ENCODE measurements at places on chromosomes 5 and 9.

DNA sequence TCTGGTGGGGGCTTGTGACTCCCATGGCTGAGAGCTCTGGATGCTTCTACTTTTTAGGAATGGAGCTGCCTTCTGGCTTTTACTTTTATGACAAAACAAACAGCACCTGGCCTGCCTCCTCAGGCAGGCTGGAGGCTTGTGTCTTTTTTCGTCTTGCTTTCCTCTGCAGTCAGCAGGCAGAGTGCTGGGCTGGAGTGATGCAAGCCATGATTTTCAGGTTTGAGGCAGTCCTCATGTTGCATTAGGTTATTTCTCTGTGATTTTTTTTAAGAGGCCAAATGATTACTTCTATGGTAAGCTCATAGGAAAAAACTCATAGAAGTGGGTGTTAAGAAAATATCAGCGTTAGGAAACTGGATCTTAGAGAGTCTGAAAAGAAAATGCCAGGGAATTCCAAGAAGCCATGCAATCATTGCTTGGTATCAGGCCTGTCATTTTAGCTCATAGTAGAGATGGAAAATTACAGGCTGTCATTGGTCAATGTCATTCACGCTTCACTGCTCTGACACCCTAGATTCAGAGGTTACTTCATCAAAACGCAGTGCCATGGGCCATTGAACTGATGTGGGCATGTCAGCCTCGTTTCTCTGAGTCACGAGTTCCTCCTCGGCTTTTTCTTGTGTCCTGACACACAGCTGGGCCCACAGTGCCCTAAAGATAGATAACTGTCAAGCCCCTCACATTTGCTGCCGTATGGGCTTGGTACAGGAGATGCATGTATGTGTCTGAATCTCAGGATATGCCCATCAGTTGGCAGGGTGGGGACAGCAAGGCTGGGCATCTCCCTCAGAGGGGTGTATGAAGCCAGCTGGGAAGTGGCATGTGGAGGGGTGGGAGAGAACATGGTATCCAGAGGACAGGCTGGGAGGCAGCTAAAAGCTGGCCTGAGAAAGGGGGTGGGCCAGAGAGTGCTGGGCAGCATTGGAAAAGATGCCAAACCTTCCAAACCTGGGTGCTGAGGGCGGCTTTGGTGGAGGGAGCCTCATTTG is 151.8 kb downstream of the HSPA4 start:
- no peak for DNase-seq

GRCh38 chr5:140295414-140295813 is 7.5 kb downstream of the PFDN1 start:
- DNase-seq = no peak

GRCh38 chr9:136157477-136158265 is 39.0 kb upstream of the TMEM250 start:
- no peak for DNase-seq

DNA sequence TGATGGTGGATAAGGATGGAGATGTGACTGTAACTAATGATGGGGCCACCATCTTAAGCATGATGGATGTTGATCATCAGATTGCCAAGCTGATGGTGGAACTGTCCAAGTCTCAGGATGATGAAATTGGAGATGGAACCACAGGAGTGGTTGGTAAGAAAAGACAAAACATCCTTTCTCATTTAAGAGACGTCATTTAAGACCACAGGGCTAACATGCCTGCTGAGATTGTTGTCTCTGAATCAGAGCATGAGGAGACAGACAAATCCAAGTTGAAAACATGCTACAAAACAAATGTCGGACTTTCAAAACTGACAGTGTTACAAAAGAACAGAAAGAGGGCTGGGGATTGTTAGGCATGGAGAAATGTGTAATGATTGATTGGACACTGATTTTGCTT is 4.6 kb downstream of the CCT5 start:
- DNase-seq = no peak

GRCh38 chr9:70502690-70503089 is 88.2 kb upstream of the KLF9 start:
- no peak for DNase-seq

DNA sequence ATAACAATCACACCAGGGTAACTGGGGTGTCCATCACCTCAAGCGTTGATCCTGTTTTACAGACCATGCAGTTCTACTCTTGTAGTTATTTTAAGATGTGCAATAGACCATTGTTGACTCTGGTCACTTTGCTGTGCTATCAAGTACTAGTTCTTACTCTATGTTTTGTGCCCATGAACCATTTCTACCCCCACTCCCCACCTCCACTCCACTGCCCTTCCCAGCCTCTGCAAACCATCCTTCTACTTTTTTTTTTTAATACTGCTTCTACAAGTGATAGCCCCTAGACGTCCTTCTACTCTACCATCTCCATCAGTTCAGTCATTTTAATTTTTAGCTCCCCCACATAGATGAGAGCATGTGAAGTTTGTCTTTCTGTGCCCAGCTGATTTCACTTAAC is 38.8 kb downstream of the EHMT1 start:
- no peak for DNase-seq

GRCh38 chr9:93930070-93930469 is 25.1 kb downstream of the BARX1 start:
- no peak for DNase-seq

DNA sequence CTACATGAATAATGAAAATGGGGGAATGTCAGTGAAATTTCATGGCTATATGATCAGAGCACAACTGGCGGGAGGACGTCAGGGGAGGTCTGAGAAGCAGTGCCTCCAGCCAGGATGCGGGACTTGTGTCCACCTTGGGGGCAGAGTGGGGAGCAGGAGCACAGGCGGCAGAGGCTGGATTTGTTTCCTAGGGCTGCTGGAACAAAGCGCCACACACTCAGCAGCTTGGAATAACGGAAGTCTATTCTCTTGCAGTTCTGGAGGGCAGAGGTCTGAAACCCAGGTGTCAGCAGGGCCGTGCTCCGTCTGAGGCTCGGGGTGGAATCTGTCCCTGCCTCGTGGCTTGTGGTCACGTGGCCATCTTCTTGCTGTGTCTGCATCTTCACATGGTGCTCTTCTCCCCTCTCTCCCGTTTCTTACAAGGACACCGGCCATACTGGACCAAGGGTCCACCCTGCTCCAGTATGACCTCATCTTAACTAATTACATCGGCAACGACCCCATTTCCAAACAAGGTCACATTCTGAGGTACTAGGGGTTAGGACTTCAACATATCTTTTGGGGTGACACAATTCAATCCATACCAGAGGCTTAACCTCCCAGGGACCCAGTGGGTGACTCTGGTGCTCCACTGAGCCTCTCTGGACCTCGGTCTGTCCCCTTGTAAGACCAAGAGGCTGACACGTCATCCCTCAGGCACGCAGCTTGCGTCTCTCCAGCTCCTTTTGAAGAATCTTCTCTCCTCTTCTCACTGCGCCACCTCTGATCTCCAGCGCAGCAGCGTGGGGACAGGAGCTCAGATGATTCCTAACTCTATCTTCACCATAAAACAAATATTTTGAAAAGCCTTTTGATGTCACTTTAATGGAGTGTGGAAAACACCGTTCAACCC is 202.5 kb downstream of the CDK5RAP2 start:
- no peak for DNase-seq

DNA sequence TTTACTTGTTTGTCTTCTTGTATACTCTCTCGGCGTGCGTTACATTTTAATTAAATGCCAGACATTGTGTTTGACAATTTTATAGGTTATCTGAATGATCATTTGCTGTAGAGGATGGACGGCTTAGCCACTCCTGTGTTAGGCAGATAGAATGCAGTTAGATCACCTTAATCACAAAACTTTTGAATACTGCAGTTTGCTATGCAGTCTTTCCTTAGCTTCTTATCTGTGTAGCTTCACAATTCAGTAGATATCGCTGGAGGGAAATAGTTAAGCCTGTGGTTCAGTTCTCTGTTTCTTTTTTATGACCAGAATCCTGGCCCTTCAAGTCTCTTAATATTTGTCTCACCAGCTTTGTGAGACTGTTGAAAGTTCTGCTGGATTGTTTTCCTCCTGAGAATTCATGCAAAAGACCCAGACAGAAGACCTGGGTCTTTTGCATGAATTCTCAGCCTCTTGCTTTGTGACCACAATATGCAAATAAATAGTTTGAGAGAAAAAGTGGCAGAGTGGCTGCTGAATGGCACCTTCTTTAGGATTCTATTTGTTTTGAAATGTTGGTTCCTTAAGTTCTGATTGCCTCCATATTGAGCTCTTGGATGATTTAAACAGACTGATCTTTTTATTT is 40.2 kb downstream of the RASA1 start:
- DNase-seq = no peak

DNA sequence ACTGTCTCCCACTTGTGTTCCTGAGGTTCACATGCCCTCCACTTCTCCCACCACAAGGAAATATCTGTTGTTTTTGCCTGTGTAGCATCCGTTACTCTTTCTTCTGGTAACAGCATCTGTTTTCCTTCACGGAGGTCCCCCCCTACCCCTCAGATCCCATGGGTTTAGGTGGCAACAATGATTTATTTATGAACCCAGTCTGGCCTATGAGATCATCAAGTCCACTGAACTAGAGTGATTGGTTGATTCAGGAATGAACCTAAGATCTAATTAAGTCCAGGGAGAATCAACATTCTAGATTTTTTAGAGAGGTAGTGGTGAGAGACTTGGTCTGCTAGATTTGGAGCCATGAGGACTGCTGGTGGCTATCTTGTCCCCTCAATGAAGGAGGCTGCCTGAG is 166.8 kb downstream of the NR3C1 start:
- DNase-seq = no peak

DNA sequence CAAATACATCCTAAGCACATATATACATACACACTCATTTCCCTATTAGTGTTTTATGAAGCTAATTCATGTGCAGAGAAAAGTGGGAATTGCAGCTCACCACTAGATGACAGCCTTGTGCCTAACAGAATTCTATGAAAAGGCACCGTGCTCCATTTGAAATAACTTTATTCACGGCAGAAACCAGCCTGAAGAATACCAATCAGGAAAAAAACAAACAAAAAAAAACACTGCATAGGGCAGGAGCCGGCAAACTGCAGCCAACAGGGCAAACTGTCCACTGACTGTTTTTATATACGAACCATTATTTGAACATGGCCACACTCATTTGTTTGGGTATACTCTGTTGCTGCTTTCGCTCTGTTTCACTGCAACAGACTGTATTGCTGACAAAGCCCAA is 33.6 kb downstream of the ERMP1 start:
- no peak for DNase-seq

DNA sequence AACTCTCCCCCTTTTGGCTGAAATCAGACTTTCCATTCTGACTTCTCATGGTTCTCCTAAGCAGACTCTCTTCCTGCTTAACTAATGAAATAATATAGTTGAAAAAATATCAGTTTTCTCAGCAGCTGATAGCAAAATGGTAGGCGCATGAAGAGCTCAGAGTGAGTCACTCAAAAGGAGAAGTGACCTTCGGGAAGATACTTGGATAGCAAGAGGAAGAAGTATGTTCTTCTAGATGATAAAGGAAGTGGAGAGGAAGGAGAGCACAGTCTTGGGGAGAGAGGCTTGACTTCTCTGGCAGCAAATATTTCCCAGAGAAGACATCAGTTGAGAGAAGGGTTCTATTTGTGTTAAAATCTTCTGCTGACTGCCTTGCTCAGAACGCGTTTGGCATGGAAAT is 101.5 kb downstream of the TAF11L14 start:
- no peak for DNase-seq

DNA sequence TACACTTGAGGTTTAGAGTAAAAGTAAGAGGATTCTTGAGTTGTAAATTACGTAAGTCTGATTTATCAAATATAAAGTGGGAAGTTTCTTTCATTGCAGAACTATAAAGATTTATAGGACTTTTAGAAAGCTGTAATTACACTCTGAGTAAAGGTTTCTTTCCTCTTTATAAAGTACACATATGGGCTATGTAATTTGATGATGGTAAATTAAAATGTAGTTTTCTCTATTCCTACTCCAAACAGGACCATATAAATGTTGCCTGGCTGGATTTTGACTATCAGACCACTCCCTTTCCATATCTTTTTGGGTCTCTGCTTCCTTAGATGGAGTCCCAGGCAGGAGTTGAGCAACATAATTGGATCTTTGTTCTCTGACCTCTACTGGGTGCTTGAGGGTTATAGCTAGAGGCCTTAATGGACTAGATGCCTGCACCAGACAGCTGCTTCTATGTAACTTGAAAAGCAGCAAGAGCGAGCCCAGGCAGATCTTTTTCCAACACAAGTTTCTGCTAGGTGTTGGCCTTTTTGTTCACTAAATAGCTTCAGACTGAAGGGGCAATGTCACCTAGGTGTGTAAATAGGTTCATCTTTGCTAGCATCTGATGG is 11.4 kb upstream of the TEX48 start:
- DNase-seq = no peak

- DNase-seq = no peak
Measured at GRCh38 chr5:113250341-113250953, 184.3 kb downstream of the TSSK1B start.

GRCh38 chr5:90488791-90489190 is 14.1 kb downstream of the POLR3G start:
- no peak for DNase-seq

- DNase-seq = peak; percentile 86
Measured at GRCh38 chr5:139774980-139775661, 20.5 kb upstream of the PSD2 start.

GRCh38 chr9:33300546-33300945 is 10.2 kb downstream of the NFX1 start:
- no peak for DNase-seq

GRCh38 chr5:64979531-64979930 is 210.8 kb downstream of the CWC27 start:
- no peak for DNase-seq

DNA sequence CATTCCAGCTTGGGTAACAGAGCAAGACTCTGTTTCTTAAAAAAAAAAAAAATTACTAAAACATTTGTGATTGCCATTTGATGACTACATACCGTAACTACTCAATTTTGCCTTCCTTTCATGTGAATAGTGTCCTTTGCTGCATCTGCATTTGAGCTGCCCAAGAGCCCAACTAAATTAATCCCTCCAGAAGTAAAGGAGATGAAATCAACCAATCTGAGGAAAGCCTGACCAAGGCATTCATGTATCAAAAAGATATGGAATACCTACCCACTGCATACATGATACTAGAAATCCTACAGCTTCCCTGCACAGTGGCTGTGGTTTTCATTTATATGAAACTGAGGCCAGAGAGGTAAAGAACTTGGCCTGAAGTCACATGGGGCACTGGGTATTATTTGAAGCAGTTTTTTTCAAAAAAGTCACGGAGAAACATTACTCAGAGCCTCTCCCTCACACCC is 177.5 kb downstream of the AOPEP start:
- no peak for DNase-seq
